Glutamatergic neuron (in vitro differentiated cells): ENCODE measurements at places on chromosomes 7 and 10. TPM values are rescaled to one million over a fixed set of nuclear protein-coding genes. Genes with fewer than 3 reads are reported as not detected.

The POLR2J2 gene
- 13.4 TPM for total RNA-seq

The HSPA14 gene
- total RNA-seq, result 10.1 TPM

The FEZF1 gene
- 12.7 TPM for total RNA-seq

The ACTL6B gene
- 95.2 TPM for total RNA-seq

The KCNIP2 gene
- total RNA-seq, result 30.0 TPM

The PAX4 gene
- not detected for total RNA-seq

The CHAT gene
- total RNA-seq, result 15.4 TPM

The PRKG1 gene
- total RNA-seq, result 52.7 TPM

The GRB10 gene
- 182 TPM for total RNA-seq

The UNCX gene
- 106 TPM for total RNA-seq

The COL17A1 gene
- total RNA-seq, result not detected

The HMX2 gene
- not detected for total RNA-seq

The COX19 gene
- 18.4 TPM for total RNA-seq

The MOGAT3 gene
- not detected for total RNA-seq

The AGBL3 gene
- total RNA-seq, result 2.3 TPM

The SPDYE3 gene
- total RNA-seq, result not detected

The IGFBP3 gene
- total RNA-seq, result 0.17 TPM

The PPP1R3C gene
- 19.4 TPM for total RNA-seq

The RNF148 gene
- not detected for total RNA-seq

The CFAP46 gene
- 5.2 TPM for total RNA-seq

The NODAL gene
- total RNA-seq, result not detected

The BCL7B gene
- 34.0 TPM for total RNA-seq

The TMEM176A gene
- 1.3 TPM for total RNA-seq

The GPR22 gene
- not detected for total RNA-seq

The PVRIG gene
- not detected for total RNA-seq

The WDFY4 gene
- total RNA-seq, result not detected

The PON1 gene
- 1.1 TPM for total RNA-seq

The SERPINE1 gene
- total RNA-seq, result not detected
